ENCODE measurements at places on chromosomes 4 and X.

- no peak for DNase-seq
Observed at GRCh38 chr4:57053508-57053907, 56.7 kb downstream of the IGFBP7 start.

- no peak for DNase-seq
Observed at GRCh38 chr4:139533511-139533910, 22.5 kb downstream of the SETD7 start.

GRCh38 chr4:45741897-45742296, 382.0 kb downstream of the GABRG1 start:
- no peak for DNase-seq

DNA sequence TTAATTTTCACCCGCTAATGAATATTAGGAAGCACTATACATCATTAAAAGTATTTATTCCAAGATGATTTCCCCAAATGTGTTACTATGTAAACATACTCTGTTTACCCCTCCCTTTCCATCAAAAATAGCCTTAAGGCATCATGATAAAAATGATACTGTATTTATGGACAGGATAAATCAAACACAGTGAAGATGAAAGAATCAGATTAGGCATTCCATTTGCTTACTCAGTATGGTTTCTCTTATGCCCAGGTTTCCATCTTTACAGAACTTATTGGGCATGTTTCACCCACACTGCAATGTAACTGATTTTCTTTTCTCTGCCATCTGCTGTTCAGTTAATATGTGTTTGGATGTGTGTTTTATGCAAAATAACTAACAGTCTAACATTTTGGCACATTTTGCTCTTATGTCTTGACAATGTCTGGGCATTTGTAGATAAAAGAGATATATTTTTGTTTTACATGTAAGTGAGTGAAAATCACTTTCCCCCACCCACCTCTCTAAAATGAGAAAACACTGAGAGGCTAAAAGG, 445.2 kb downstream of the RPA4 start:
- DNase-seq, result no peak

GRCh38 chrX:104697294-104697693, 131.3 kb downstream of the IL1RAPL2 start:
- no peak for DNase-seq

DNA sequence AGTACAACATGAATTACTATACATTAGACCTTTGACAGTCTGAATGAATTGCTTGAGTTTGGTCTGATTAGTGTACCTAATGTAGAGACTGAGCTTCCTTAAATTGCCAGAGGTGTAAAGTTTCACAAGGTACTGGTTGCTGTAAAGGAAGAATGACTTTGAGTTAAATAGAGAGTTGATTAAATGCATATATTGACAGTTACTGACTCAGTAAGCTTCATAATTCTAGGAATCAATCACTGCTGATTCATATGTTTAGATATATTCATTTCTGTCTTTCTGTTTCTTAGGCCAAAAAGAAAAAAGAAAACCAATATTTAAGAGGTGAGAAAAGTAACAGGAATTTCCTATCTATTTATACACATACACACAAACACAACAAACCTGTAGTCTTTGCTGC, 16.2 kb upstream of the ART3 start:
- DNase-seq, result no peak

DNA sequence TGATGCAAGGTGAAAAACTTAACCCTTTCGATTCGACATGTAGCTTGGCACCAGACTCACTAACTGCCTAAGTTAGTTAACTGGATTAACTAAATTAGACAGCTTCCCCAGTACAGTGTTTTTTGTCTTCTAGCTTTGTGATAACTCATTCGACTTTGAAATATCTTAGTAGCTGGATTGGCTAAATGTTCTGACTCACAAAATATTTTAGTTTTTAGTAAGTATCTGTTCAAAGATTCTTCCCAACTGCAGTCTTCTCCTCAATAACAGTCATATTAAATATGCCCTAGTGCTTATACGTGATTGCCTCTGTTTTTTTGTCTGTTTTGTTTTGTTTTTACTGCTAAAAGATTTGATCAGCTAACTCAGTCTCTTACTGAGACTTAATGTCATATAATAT, 102.9 kb downstream of the KCNIP4 start:
- no peak for DNase-seq

DNA sequence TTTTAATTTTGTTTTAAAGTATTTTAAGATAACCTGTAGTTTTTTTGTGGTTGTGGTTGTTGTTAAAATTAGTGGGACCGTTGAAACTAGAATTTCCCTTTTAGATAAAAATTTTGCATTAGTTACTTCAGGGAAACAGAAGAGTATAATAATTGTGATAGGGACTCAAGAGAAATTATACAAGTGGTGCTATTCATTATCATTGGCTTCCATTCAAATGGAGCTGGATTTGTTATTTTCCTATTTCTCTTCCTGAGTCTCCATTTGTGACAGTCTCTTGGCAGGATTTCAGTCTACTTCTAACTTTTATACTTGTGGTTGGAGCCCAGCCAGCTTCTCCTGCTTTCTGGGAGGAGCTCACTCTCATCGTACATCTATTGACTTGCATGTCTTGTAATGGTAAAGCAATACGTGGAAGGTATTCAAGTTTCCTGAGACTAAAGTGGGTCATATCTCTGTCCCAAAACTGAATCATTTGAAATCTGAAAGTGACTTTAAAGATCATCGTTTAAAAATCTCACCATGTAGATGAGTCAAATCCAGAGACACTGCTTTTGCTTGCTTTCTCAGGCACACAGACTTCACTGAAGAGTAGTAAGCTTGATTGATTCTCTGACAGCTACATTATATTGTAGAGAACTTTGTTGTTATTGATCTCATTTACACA, 155.8 kb downstream of the RPA4 start:
- no peak for DNase-seq
